ENCODE measurements at places on chromosomes 2 and 18. TPM values are rescaled to one million over a fixed set of nuclear protein-coding genes. Genes with fewer than 3 reads are reported as not detected.

DNA sequence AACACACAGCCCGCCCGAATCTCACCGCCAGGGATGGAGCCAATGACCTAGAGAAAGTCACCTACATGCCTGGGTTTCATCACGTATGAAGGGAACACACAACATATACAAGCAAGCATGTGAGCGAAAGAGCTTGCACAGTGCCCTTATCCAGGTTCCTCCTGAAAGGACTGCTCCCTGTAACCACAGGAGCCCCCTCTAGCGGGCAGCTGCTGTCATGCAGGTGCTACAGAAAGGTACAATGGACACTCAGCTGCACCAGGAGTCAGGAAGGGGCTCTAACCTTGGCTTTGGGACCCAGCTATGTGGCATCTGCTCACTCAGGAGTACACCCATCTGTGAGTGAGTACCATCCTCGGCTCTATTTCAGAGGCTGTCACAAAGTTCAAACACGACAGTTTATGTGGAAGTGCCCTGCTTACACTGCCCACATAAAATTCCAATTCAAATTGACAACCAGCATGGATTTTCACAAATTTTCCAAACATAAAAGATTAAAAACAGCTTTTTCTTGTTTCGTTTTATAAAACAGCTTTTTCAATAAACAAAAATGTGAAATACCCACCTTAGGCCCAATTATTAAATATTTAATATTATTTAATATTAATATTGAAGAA is 3.5 kb downstream of the NDUFA10 start:
- no peak for DNase-seq

GRCh38 chr2:162422894-162423293 is 79.0 kb downstream of the GCA start:
- no peak for DNase-seq

DNA sequence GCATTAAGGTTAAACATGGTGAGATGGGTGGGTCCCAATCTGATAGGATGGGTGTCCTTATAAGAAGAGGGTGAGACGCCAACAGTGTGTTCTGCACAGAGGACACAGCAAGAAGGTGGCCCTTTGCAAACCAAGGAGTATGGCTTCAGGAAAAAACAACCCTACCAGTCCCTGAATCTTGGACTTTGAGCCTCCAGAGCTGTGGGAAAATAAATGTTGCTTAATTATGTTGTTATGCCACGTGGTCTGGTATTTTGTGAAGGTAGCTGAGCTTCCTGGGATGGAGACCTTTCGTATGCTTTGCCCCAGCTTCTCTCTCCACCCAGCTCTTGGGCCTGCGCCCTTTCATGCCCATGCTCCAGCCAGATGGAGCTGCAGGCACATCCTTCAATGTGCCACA is 114.2 kb upstream of the EPC2 start:
- peak; percentile 50 for DNase-seq

DNA sequence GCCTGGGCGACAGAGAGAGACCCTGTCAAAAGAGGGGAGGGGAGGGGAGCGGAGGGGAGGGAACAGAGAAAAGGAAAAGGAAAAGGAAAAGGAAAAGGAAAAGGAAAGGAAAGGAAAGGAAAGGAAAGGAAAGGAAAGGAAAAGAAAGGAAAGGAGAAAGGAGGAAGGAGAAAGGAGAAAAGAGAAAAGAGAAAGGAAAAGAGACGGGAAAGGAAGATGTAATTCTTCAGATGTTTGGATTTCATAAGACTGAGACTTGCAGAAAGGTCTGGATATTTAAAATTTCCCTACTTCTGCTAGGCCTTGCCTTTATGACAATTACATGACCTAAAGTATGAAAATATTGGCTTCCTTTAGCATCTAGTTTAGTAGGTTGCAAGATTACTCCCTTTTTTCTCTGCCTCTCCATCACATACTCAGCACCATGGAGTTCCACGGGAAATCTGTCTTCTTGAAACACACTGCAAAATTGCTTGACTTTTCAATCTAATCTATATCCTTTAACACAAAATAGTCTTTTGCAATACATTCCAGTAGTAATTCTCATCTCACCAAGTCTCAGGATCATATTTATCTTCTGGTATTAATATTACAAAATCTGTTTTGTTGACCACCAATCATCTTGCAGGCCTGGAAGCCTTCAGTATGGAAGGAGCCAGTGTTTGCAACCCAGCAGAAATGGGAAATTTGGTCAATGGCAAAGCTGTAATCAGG is 383.5 kb downstream of the ZEB2 start:
- no peak for DNase-seq

DNA sequence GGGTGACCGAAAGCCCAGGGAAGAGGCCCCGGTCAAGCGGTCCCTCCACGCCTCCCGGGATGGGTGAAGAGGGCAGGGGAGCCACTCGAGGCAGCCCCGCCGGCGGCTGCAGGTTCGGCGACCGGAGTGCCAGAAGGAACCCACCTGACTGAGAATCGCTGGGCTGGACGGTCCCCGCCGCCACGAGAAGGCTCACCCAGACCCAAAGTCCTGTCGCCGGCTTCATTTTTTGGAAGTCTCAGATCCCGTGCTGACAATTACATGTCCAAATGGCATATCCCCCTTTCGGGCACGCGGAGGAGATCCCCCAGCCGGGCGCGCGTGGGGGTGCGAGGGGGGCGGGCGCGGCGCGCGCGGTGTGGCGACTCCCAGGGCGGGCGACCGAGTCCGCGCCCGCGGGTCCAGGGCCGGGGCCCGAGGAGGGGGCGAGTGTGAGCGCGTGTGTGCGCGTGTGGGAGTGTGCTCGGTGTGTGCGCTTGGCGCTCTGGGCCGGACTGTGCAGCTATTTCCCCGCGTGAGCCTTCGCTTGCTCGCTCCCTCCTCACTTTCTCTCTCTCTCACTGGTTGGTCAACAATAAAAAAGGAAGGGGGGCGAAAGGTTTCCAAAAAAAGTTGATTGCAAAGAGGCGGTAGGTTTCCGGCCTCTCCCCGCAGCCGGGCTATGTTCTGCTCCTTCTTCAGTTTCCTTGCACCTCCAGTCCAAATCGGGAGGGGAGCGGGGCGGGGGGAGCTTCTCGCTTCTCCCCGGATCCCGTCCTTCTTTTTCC is at the start of gene ERBB4:
Gene ERBB4 (minus strand): TSS at position 498 of the 767 bp plus-strand sequence. CDS start 272 bp downstream, at position 226.
- DNase-seq = no peak

DNA sequence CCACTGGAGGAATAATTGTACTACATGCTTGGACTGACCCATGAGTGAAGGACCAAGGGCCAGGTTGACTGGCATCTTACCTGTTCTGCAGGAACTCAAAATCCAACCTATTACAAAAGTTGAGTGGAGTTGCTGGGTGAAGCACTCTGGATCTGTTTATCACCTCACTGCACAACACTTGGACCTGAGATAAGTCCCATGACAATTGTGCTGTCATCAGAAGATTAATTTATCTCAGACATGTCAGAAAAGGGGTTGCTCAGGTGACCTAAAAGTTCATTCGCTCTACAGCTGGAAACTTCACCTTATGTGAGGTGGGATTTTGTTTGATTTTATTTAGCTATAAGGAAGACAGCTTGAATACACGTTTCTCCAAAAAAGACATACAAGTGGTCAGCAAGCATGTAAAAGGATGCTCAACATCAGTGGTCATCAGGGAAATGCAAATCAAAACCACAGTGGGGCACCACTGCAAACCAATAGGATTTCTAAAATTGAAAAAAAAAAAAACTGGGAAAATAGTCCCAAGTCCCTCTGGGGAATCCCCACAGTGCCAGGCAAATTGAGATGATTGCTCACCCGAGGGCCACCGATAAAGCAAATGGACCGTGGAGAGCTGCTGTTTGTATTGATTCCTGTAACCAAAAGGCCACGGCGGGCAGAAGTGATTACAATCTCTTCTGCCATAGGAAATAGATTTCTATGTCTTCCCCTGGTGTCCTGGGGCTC is 65.8 kb upstream of the SLC35F5 start:
- DNase-seq = no peak

GRCh38 chr2:12730265-12730664 is 13.5 kb downstream of the TRIB2 start:
- no peak for DNase-seq

DNA sequence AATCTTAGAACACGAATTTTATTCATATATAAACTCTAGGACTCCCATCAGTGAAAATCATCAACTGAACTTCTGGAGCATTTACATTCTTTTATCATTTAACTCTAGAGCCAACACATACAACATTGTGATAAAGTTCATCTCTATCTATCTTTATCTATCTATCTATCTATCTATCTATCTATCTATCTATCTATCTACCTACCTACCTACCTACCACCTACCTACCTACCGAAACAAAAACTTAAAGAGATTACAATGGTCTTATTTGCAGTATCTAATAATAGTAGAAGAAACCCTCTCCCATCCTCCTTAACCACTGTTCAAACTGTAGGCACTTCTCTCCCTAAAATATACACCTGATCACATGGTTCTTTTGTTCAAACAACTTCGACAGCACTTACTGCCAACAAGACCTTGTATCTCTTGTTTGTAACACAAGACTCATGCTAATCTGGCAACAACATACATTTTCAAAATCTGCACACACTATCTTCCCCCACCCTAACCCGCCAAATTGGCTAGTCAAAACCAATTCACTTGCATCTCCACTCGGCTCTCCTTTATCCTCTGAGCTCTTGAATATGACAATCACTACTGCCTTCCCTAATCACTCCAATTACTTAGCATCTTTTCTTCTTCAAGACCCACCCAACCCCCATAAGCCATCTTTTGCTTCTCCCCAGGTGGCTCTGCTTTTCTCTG is 69.0 kb downstream of the GORASP2 start:
- no peak for DNase-seq

CYP27A1 gene
- total RNA-seq = 20.7 TPM

ADAM23 gene
- total RNA-seq = 2.7 TPM

LONRF2 gene
- 45.1 TPM for total RNA-seq

CABYR gene
- 3.1 TPM for total RNA-seq

GREB1 gene
- total RNA-seq = 7.5 TPM

SPATA3 gene
- not detected for total RNA-seq
